Suppressor macrophage treated with lipopolysaccharide for 4 hours (primary cell): ENCODE measurements at places on chromosomes 2 and 18.

- no peak for DNase-seq
These were observed 30.7 kb upstream of the KLHL14 start for GRCh38 chr18:32803568-32803967.

DNA sequence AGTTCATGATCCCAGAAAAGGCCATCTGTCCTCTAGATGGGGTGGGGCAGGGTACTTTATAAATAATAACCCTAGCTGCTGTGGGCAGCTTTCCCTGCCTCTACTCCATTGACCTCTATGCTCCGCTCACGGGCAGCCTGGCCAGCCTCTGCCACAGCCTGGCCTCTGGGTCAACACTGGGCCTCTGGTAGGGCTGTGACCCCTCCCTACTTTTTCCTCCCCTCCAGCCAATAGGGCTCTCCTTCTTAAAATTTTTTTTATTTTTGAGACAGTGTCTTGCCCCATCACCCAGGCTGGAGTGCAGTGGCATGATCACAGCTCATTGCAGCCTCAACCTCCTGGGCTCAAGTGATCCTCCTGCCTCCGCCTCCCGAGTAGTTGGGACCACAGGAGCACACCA, 4.1 kb upstream of the GAREM2 start:
- no peak for DNase-seq

DNA sequence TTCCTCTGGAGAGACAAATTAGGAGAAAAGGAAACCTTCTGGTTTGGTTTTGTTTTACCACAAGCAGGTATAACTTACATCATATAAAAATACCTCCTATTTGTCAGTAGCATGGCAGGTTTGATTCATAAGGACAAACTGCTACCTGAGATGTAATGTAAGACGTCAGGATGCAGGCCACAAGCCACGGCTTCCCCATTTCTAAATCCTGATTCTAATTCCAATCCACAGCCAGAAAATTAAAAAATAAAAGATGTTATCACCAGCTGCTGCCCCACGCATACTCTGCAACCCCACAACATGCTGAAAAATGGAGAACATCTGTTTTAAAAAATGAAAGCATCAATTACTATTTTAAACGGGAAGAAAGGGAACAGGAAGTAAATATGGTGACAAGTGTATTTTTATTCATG, 197.6 kb downstream of the BCL11A start:
- peak; percentile 34 for DNase-seq

GRCh38 chr2:25566094-25566493, 107.3 kb downstream of the DTNB start:
- DNase-seq: no peak

DNA sequence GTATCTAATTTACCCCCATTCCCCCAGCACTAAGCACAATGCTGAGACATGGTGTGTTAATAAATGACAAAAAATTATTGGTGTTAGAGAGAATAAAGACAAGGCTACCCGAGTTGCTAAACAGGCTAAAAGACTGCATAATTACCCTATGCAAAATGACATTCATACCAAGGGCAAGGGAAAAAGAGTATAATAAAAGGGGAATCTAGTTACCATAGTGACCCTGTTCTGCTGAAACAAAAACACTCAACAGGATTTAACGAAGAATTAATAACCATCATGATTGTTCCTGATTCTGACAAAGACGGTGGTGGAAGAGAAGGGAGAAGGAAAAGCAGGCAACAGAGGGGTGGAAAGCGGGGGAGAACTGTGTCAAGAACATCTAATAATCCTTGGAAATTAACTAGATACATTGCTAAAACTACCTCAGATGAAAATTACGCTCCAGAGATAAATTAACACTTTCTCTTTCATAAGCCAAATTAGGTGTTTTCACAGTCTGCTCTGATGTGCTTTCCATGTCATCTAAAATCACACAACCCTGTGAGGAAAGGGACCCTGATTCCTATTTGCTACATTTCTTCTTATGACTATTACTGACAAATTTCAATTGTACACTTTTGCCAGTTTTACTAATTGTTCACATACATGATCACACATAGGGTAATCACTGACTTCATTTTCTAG, 25.5 kb downstream of the TTR start:
- DNase-seq: no peak

- DNase-seq: peak; percentile 85
These were observed 78.9 kb downstream of the UXS1 start for GRCh38 chr2:106115250-106115649.
